ENCODE measurements at places on chromosomes 1 and 21. TPM values are rescaled to one million over a fixed set of nuclear protein-coding genes. Genes with fewer than 3 reads are reported as not detected.

The IVL gene
- total RNA-seq: 213 TPM

The LCE3D gene
- 25.6 TPM for total RNA-seq

The IER5 gene
- 30.4 TPM for total RNA-seq

The C1QC gene
- 26.5 TPM for total RNA-seq

The MMP23B gene
- total RNA-seq: 3.1 TPM

The KCNA3 gene
- 0.80 TPM for total RNA-seq

The PTPN22 gene
- 0.34 TPM for total RNA-seq

The EPS8L3 gene
- not detected for total RNA-seq

The DUSP10 gene
- total RNA-seq: 9.5 TPM

The FMO4 gene
- total RNA-seq: 1.5 TPM

The C1orf52 gene
- total RNA-seq: 18.5 TPM

The TAL1 gene
- 1.4 TPM for total RNA-seq

The SMAP2 gene
- total RNA-seq: 30.0 TPM

The ZNF593OS gene
- not detected for total RNA-seq

The PLEKHN1 gene
- 36.1 TPM for total RNA-seq

The APCS gene
- total RNA-seq: not detected

The NOL9 gene
- total RNA-seq: 22.8 TPM

The CELA3B gene
- total RNA-seq: not detected
